Naive thymus-derived CD8-positive, alpha-beta T cell (primary cell): ENCODE measurements at places on chromosomes 3 and 15.

- peak; percentile 29 for DNase-seq
- H3K27me3 ChIP-seq, result no peaks in the 10 kb centered on the region
- H3K4me1 ChIP-seq, result peaks cover 5% of the 10 kb centered on the region
- H3K27ac ChIP-seq, result no peak overlapping the region
- peaks cover 6% of the 10 kb centered on the region for H3K36me3 ChIP-seq
These were observed 602.3 kb upstream of the SUCLG2 start for GRCh38 chr3:68256635-68257223.

GRCh38 chr3:172103724-172104123 lies 64.3 kb downstream of the FNDC3B start:
- peak overlapping the region; percentile 83 for H3K27ac ChIP-seq
- no peaks in the 10 kb centered on the region for H3K36me3 ChIP-seq
- no peak for DNase-seq
- no peak overlapping the region for H3K4me3 ChIP-seq

DNA sequence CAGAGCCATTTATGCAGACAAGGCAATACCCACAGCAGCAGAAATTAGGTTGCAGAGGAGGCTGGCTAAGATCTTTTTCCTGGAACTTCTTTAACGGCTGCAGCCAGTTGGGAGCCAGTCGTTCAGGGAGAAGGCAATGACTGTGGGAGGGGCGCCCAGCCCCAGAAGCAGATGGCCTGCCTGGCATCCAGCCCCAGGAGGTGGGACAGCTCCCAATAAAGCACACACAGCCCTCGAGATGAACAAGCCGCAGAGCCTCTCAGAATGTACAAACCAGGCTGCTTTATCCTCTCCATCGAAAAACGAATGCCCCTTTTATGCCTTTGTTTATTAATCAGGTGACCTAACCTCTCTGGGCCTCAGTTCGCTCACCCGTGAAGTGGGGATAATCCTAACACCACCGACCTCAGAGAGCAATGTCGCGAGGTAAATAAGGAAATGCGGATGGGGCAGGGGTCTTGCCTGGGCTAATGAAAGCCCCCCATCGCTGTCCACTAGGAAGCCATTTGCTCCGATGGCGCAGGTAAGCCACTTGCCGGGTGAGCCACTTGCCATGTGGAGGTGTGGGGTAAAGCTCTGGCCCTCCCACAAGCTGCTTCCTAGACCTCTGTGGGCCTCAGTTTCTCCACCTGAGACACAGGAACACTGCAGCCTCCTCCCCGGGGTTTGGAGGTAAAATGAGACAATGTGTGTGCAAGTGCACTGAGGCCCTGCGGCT lies 35.8 kb downstream of the MGLL start:
- peaks cover 6% of the 10 kb centered on the region for H3K4me1 ChIP-seq
- peaks cover 10% of the 10 kb centered on the region for H3K27me3 ChIP-seq
- no peak overlapping the region for H3K4me3 ChIP-seq
- H3K27ac ChIP-seq, result no peak overlapping the region
- H3K36me3 ChIP-seq, result no peaks in the 10 kb centered on the region

GRCh38 chr3:4387210-4388204 lies 79.6 kb downstream of the SUMF1 start:
- no peaks in the 10 kb centered on the region for H3K4me1 ChIP-seq
- no peaks in the 10 kb centered on the region for H3K27me3 ChIP-seq
- no peak for DNase-seq
- peaks cover 9% of the 10 kb centered on the region for H3K36me3 ChIP-seq
- no peak overlapping the region for H3K27ac ChIP-seq
- no peak overlapping the region for H3K4me3 ChIP-seq

DNA sequence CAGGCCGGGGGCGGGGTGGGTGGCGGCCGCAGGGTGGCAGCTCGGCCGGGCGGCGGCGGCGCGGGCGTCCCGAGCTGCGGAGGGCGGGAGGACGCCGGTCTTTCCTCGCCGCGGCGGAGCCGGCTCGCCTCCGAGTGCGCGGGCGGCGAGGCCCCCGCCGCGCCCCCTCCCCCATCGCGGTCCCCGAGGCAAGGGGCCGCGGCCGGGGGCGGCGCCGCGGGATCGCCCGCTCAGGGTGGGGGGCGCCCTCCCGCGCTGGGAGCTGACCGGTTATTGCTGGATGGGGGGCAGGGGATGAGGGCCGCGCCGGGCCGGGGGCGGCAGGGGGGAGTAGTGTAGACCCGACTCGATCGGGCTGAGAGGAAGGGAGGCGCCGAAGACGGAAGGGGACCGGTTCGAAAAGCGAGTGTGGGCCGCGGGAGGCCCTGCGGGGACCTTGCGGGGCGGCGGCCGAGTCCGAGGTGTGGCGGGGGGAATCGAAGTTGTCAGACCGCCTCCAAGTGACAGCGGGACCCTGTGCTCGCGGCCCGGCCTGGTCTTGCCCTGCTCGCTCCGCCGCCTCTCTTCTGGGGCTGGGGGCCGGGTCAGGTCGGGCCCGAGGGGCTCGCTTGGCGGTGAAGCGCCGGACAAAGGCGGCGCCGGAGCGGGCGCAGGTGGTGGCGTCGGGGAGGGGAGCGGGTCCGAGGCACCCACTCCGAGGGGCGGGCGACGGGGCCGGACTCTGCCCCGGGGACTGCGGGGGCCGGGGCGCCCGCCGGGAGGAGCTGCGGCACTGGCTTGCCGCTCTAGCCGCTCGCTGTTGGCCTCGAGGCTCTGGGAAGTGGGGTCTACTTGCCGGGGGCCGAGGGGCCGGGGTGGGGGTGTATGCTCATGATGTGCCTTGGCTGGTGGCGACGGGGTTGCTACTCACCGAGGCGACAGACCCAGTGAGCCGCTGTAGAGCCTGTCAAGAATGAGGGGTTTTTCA lies 1.1 kb downstream of the BAHD1 start:
- H3K27me3 ChIP-seq, result peaks cover 12% of the 10 kb centered on the region
- no peak for DNase-seq
- peak overlapping the region; percentile 91 for H3K4me3 ChIP-seq
- H3K27ac ChIP-seq, result peak overlapping the region; percentile 89
- H3K4me1 ChIP-seq, result peaks cover 43% of the 10 kb centered on the region

- DNase-seq, result no peak
- no peaks in the 10 kb centered on the region for H3K4me1 ChIP-seq
- H3K27ac ChIP-seq, result no peak overlapping the region
- H3K27me3 ChIP-seq, result peaks cover 1% of the 10 kb centered on the region
- peaks cover 7% of the 10 kb centered on the region for H3K36me3 ChIP-seq
These were observed 120.4 kb upstream of the NSMCE3 start for GRCh38 chr15:29390051-29390450.

- peaks cover 44% of the 10 kb centered on the region for H3K4me1 ChIP-seq
- H3K36me3 ChIP-seq, result peaks cover 8% of the 10 kb centered on the region
- H3K27ac ChIP-seq, result peak overlapping the region; percentile 38
- H3K27me3 ChIP-seq, result no peaks in the 10 kb centered on the region
These were observed 148.1 kb downstream of the EEFSEC start for GRCh38 chr3:128301186-128302023.

GRCh38 chr3:2583046-2583445 lies 484.4 kb downstream of the CNTN4 start:
- H3K27me3 ChIP-seq, result no peaks in the 10 kb centered on the region
- H3K4me3 ChIP-seq, result no peak overlapping the region
- H3K4me1 ChIP-seq, result no peaks in the 10 kb centered on the region
- no peaks in the 10 kb centered on the region for H3K36me3 ChIP-seq
- DNase-seq, result no peak
- H3K27ac ChIP-seq, result no peak overlapping the region

- H3K4me3 ChIP-seq, result no peak overlapping the region
- H3K27ac ChIP-seq, result no peak overlapping the region
- H3K4me1 ChIP-seq, result no peaks in the 10 kb centered on the region
- no peak for DNase-seq
- no peaks in the 10 kb centered on the region for H3K27me3 ChIP-seq
- no peaks in the 10 kb centered on the region for H3K36me3 ChIP-seq
These were observed 24.1 kb upstream of the MITF start for GRCh38 chr3:69715204-69715603.

GRCh38 chr3:12886106-12886679 lies 44.8 kb upstream of the RPL32 start:
- no peaks in the 10 kb centered on the region for H3K36me3 ChIP-seq
- DNase-seq, result no peak
- peak overlapping the region; percentile 59 for H3K4me3 ChIP-seq
- peaks cover 4% of the 10 kb centered on the region for H3K4me1 ChIP-seq

DNA sequence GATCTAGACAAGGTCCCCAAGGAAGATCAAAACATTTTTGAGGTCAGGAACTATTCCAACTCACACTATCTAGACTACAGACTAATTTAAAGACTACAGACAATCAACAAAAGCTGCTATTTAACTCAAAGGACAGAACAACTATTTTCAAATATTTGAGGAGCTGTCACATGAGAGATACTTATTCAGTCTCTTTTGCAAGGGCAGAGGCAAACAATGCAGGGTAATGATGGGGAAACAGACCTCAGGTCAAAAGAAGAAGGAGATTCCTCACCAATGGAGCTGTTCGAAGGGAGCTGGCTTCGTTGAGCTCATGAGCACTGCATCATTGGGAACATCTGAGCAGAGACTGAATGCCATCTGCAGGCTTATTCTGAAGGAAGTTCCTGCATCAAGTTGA lies 231.9 kb downstream of the DTWD1 start:
- no peaks in the 10 kb centered on the region for H3K4me1 ChIP-seq
- no peaks in the 10 kb centered on the region for H3K36me3 ChIP-seq
- no peaks in the 10 kb centered on the region for H3K27me3 ChIP-seq
- H3K27ac ChIP-seq, result no peak overlapping the region
- no peak for DNase-seq

- peaks cover 4% of the 10 kb centered on the region for H3K36me3 ChIP-seq
- H3K4me1 ChIP-seq, result no peaks in the 10 kb centered on the region
- peaks cover 5% of the 10 kb centered on the region for H3K27me3 ChIP-seq
- no peak overlapping the region for H3K27ac ChIP-seq
- H3K4me3 ChIP-seq, result no peak overlapping the region
These were observed 32.8 kb upstream of the UBE2E2 start for GRCh38 chr3:23170291-23170690.

GRCh38 chr3:190266913-190267290 lies 55.3 kb downstream of the CLDN1 start:
- no peak overlapping the region for H3K27ac ChIP-seq
- no peaks in the 10 kb centered on the region for H3K4me1 ChIP-seq
- no peaks in the 10 kb centered on the region for H3K36me3 ChIP-seq
- H3K27me3 ChIP-seq, result peaks cover 3% of the 10 kb centered on the region
- DNase-seq, result no peak

GRCh38 chr3:77304700-77305021 lies 264.8 kb downstream of the ROBO2 start:
- no peaks in the 10 kb centered on the region for H3K27me3 ChIP-seq
- no peak for DNase-seq
- H3K4me1 ChIP-seq, result no peaks in the 10 kb centered on the region
- H3K36me3 ChIP-seq, result no peaks in the 10 kb centered on the region
- H3K27ac ChIP-seq, result no peak overlapping the region

- H3K4me1 ChIP-seq, result peaks cover 12% of the 10 kb centered on the region
- no peak overlapping the region for H3K27ac ChIP-seq
- H3K4me3 ChIP-seq, result no peak overlapping the region
- DNase-seq, result no peak
- H3K27me3 ChIP-seq, result no peaks in the 10 kb centered on the region
These were observed 89.1 kb downstream of the LRRC28 start for GRCh38 chr15:99340347-99340746.

DNA sequence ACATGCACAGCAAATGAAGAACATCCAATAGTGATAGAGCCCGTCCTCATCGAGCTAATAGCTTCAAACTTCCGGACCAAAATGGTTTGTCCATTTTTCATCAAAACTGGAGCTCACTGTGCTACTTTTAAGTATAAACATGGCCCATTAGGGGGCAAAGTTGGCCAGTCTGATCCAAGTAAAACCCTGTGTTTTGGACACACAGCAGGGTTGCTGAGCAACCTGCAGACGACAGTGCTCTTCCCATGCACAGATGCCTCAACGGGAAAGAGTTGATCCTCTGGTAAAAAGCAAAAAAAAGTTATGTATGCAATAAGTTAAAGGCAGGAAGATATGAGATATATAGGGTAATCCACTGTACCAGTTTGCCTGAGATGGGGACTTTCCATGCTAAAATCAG lies 244.0 kb upstream of the THBS1 start:
- DNase-seq, result no peak
- H3K4me1 ChIP-seq, result peaks cover 2% of the 10 kb centered on the region
- no peak overlapping the region for H3K27ac ChIP-seq
- H3K36me3 ChIP-seq, result no peaks in the 10 kb centered on the region
- no peaks in the 10 kb centered on the region for H3K27me3 ChIP-seq

GRCh38 chr15:69320977-69321554 lies 22.4 kb downstream of the PAQR5 start:
- no peaks in the 10 kb centered on the region for H3K4me1 ChIP-seq
- peaks cover 32% of the 10 kb centered on the region for H3K27me3 ChIP-seq
- H3K27ac ChIP-seq, result no peak overlapping the region
- no peaks in the 10 kb centered on the region for H3K36me3 ChIP-seq
- no peak overlapping the region for H3K4me3 ChIP-seq

DNA sequence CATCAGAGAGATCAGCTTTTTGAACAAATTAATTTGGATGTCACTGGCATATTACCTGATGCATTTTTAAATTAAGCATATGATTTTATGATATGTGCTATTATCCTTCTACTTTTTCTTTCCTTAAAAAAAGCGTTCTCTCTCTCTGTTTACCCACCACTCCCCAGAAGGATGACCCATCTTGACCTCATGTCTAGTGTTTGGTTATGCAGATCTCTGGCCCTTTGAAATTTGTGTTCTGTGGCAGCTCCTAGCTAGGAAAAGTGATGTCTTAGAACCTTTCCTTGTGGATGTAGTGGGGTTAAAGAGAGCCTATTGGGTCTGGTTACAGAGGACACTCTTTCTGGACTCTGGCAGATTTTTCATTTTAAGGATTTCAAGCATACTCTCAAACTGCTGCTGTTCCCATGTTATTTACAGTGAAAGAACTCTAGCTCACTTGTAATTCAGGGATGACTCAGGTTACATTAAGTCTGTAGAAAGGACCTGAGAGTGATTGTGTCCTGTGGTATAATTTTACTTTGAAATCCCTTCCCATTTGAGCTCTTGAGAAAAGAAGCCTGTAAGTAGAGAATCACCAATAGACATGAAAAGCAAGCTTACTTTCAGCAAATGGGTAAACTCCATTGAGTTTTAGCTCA lies 23.8 kb downstream of the ARHGEF26 start:
- no peaks in the 10 kb centered on the region for H3K27me3 ChIP-seq
- H3K4me1 ChIP-seq, result no peaks in the 10 kb centered on the region
- no peak for DNase-seq
- no peaks in the 10 kb centered on the region for H3K36me3 ChIP-seq
- no peak overlapping the region for H3K4me3 ChIP-seq

GRCh38 chr15:85542895-85543331 lies 162.5 kb downstream of the AKAP13 start:
- peak overlapping the region; percentile 58 for H3K4me3 ChIP-seq
- H3K4me1 ChIP-seq, result peaks cover 81% of the 10 kb centered on the region
- H3K27ac ChIP-seq, result peak overlapping the region; percentile 85
- no peak for DNase-seq

DNA sequence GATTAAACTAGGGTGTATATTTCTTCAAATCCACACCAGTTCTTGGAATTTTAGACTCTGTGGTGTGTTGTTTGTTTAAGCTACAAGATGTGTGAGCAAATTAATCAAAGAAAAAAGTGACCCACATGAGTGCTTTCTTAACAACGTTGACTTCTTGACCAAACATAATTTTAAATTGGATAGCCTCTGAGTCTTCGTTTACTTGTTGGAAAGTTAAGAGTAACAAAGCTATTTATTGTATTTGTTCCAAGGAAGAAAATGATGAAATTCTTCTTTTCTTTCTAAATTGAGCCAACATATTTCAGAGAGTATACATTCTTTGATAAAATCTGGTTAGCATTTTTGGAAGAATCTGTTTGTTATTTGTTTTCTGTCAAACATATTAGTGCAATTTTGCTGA lies 99.9 kb upstream of the IGSF10 start:
- no peak overlapping the region for H3K4me3 ChIP-seq
- H3K27me3 ChIP-seq, result no peaks in the 10 kb centered on the region
- H3K27ac ChIP-seq, result no peak overlapping the region
- H3K4me1 ChIP-seq, result no peaks in the 10 kb centered on the region
- DNase-seq, result no peak
- no peaks in the 10 kb centered on the region for H3K36me3 ChIP-seq
